ENCODE measurements at places on chromosomes 6 and 20.

- no peak for DNase-seq
Observed at GRCh38 chr6:29759457-29759856, 36.2 kb downstream of the HLA-F start.

DNA sequence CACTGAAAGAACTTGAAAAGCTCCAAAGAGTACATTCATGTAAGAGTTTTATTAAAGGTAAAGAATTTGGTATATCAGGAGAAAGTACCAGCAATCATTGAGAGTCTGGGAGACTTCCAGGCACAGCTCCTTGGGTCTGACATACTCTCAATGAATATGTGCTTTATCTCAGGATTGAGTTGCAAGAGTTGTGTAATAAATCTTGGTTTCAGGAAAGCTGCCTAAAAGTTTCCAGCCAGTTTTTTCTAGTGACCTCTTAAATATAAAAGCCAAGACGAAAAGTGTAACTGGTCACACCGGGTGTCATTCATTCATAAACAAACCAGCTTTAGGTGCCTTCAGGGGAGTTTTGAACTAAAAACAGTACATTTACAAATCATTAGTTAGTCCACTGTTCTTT, 21.6 kb upstream of the GJA1 start:
- no peak for DNase-seq

- no peak for DNase-seq
Observed at GRCh38 chr20:38215194-38216182, 45.0 kb downstream of the KIAA1755 start.

DNA sequence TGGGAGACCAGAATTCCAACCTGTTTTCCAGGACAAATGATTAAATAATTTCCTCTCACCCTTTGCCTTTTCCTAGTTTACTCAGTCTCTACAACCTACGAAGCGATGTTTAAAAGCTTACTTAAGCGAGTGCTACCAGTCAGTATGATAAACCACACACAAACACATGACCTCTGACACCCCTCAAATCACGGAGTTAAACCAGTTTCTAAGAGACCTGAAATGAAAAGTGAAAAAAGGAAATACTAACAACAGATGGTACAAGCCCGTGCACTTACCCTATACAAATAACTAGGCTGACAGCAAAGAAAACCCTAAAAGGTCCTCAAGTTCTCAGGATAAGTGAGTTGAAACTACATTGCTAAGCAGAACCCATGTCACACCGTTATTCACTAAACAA, 7.7 kb downstream of the TNFRSF21 start:
- DNase-seq, result no peak

DNA sequence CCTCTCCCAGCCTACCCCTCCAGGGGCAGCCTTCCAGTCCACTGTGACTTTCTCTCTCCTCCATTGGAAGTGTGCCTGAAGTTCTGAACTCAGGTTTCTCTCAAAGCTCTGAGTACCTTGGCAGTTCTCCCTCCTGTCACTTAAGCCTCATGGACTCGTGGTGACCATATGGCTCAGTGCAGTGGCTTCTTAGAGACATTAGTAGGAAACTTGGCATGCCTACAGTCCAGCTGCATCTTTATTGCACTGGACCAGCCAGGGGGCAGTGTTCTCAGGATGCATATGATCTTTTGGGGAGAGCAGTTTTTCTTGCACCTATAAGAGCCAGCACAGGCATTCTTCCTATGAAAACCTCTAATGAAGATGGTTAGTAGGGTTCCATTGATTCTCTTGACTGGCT, 47.5 kb upstream of the KCNK16 start:
- DNase-seq, result no peak

GRCh38 chr6:133591275-133591674, 297.6 kb upstream of the TCF21 start:
- DNase-seq, result no peak

GRCh38 chr6:43119482-43119881, 43.4 kb downstream of the PTK7 start:
- DNase-seq, result no peak

- DNase-seq, result no peak
Observed at GRCh38 chr6:150767161-150767560, 98.3 kb upstream of the MTHFD1L start.

- DNase-seq, result no peak
Observed at GRCh38 chr6:124028117-124028516, 224.5 kb downstream of the NKAIN2 start.

GRCh38 chr6:131042664-131043063, 20.4 kb downstream of the EPB41L2 start:
- DNase-seq, result no peak

DNA sequence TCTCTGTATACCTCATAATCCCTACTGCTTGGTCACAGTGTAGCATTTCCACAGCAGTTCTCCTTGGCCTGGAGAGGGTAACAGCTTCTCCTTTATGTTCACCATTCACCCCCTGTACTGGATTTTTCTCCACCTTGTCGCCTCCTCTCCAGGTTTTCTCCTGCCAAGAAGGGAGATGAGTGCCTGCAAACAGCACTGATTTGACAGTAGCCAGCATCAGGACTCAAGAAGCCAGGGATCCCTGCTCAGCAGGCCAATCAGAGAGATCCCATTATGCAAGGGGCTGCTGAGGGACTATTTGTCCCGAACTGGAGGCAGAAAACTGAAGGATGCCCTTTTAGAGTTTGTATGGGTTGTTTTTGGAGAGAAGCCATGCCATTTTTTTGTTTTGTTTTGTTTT, 68.6 kb upstream of the RIPOR2 start:
- no peak for DNase-seq

DNA sequence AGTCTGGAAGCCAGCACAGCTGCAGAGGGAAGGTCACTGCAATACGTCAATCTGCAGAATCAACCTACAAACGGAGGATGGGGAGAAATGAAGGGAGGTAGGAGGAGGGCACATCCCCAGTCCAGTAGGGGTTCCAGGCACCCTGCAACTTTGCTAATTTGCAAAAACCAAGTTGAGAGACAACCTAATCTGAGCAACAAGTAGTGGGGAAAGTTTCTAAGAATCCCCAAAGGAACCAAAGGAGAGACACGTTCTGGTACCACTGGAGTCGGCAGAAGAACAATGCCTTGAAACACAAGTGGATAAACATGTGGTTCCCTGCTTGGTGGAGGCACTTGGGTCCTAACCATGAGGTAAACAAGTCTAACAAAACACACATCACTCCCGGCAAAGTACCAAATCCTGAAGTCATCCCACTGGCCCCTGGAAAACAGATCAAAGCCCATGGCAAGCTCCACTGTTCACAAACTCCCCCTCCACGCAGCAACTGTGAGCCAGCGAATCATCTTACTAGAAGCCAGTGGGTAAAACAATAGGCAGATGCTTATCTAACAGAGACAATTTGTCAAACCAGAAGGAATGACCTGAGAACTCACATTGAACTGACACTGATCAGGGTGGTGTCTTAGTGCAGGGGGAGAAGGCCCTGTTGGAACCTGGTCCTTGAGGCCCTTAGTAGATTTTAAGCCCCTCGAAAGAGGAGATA, 4.7 kb downstream of the MRPS18A start:
- DNase-seq, result no peak

DNA sequence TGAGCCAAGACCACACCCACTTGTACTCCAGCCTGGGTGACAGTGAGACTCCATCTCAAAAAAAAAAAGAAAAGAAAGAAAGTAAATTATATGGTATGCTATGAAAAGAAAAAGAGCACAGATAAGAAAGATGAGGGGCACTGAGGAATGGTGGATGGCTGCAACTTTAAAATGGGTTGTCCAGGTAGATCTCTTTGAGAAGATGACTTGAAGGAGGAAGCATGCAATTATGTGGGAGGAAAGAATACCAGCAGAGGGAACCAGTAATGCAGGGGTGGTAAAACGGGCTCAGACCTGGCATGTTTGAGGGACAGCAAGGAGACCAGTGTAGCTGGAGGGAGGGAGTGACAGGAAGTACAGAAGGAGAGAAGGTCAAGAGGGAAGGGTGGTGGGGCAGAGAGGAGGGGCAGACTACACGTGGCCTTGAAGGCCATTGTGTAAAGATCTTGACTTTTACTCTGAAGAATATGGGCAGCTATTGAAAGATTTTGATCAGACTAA, 22.3 kb downstream of the LINC00237 start:
- no peak for DNase-seq

Data from activated CD8-positive, alpha-beta memory T cell treated with anti-CD3 and anti-CD28 coated beads, Interleukin-2, amount 50 U/mL, for 4 hours (primary cell).